ENCODE measurements at places on chromosomes 12 and 14. TPM values are rescaled to one million over a fixed set of nuclear protein-coding genes. Genes with fewer than 3 reads are reported as not detected.

IL26 gene
- total RNA-seq = not detected

TMEM179 gene
- total RNA-seq = not detected

THAP2 gene
- 2.6 TPM for total RNA-seq

GLIPR1L2 gene
- total RNA-seq = 2.3 TPM

TSPAN9 gene
- 16.8 TPM for total RNA-seq

ISCA2 gene
- 21.3 TPM for total RNA-seq

DNA sequence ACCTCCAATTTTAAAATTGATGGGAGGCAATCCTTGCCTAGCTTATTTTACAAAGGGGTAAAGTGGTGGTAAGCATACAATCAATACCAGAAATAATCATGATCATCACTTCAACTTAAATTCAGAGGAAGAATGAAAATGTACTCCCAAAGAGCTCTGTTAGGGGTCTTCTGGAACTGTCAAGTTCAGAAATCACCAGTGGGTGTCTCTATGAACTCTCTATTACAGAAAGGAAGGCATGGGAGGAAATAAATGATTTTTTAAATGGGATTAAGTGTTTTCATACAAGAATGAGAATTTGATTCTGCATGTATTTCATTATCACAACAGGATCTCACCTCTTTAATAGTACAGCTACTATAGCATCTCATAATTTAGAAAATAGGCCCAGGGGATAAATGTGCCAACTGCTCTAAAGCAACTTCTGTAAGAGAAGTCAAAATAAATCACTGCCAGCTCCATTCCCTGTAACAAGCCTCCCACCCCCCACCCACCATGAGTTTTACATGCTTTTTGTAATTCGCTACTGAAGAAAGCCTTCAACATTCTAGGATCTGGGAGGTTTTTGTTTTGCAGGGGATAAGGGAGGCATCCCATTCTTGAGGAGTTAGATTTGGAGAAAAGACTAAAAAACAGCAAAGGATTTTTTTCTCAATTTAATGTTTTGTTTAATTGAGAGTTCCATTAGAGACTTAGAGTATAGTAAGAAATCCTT lies 9.7 kb downstream of the DCP1B start:
- DNase-seq = no peak
- H3K4me1 ChIP-seq = no peaks in the 10 kb centered on the region
- no peaks in the 10 kb centered on the region for H3K27me3 ChIP-seq
- peaks cover 5% of the 10 kb centered on the region for H3K36me3 ChIP-seq
- H3K27ac ChIP-seq = no peak overlapping the region

DNA sequence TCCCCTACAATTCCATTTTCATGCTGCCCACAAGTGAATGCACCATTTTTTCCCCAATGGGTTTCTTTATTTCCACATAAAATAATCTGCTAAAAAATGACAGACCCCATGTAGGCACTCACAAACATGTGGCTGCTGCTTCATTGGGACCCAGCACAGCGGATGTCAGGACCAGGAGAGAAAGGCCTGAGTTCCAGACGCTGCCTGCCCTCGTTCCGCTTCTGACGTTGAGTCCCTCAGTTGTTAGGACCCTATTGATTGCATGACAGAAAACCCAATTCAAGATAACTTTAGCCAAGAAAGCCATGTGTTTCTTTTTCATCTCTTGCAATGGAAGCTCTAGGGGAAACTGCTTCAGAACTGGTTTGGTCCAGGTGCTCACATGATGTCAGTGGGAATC lies 34.6 kb downstream of the ADGRD1 start:
- DNase-seq = no peak
- no peaks in the 10 kb centered on the region for H3K4me1 ChIP-seq
- H3K27ac ChIP-seq = no peak overlapping the region
- H3K36me3 ChIP-seq = no peaks in the 10 kb centered on the region
- no peaks in the 10 kb centered on the region for H3K27me3 ChIP-seq

DNA sequence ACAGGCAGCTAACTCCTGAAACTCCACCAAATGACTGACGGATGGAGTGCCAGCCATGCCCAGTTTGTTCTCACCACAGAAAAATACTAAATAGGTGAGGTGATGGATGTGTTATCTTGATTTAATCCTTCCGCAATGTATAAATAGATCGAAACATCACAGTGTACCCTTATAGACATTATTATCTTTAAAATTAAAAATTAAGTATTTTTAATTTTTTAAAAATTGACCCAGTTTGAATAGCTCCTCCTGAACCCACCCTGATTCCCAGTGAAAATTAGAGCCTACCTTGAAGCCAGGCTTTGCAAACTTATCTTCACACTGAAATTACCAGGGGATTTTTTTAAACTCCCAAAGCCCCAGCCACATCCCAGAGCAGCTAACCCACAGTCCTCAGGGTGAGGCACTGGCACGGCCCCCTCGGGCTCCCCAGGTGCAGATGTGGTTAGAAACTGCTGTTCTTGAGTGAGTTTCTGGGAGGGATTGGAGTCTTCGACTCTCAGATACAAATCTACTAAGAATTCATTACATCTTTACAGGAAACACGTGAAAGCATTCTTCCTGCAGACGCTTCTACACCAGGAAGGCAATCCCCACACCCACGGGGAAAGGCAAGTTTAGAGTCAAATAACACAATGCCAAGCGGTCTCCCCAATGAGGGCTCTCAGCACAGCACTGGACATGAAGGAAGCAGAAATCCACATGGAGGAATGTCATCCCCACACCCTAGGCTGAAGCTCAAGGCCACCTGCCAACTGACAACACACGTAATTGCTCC lies 126.4 kb downstream of the RIMBP2 start:
- H3K4me3 ChIP-seq = no peak overlapping the region
- no peaks in the 10 kb centered on the region for H3K36me3 ChIP-seq
- no peak for DNase-seq
- H3K27me3 ChIP-seq = no peaks in the 10 kb centered on the region
- no peak overlapping the region for H3K27ac ChIP-seq
- H3K4me1 ChIP-seq = no peaks in the 10 kb centered on the region

DNA sequence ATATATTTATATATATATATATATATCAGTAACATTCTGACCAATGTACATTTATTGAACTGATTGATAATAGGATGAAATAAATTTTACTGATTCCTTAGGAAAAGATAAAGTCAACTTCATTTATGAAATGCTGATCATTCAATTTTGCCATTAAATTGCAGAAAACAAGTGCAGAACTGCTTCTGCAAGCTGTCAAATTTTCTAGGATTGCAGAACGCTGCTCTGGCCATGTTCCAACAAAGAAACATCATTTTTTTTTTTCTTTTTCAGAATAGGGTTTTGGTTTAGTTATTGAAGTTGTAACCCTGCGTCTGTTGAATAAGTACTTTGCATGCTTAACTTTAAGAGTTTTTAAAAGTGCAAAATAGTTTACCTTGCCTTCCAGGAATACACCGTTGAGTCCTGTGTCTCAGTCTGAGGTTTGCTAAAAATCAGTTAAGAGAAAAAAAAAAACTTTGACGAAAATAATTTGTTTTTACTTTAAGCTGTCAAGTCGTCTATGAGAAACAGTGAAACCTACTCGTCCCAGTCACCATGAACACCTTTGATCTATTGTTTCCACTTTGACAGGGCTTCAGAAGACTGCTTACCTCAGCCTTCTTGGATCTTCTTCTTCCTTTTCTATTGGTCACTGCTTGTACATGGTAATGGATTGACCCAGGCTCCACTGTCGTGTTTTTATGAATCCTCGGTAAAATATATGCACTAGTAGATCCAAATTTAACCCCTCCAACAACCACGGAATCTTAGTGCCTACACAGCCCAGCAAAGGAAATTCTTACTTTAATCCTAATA lies at the start of gene KERA:
TSS of gene KERA (minus strand) at position 657 of the 798 bp plus-strand sequence. CDS start 1,743 bp downstream, outside the sequence.
- no peaks in the 10 kb centered on the region for H3K36me3 ChIP-seq
- H3K4me1 ChIP-seq = no peaks in the 10 kb centered on the region
- H3K4me3 ChIP-seq = no peak within 1 kb of the TSS
- no peaks in the 10 kb centered on the region for H3K27me3 ChIP-seq
- DNase-seq = no peak

GRCh38 chr14:99468836-99469592 lies 11.6 kb downstream of the SETD3 start:
- no peaks in the 10 kb centered on the region for H3K4me1 ChIP-seq
- no peak overlapping the region for H3K27ac ChIP-seq
- no peaks in the 10 kb centered on the region for H3K36me3 ChIP-seq
- DNase-seq = no peak
- H3K4me3 ChIP-seq = no peak overlapping the region
- H3K27me3 ChIP-seq = no peaks in the 10 kb centered on the region

GRCh38 chr14:26841920-26842741 lies 244.3 kb upstream of the NOVA1 start:
- no peak overlapping the region for H3K4me3 ChIP-seq
- no peaks in the 10 kb centered on the region for H3K36me3 ChIP-seq
- H3K27ac ChIP-seq = peak overlapping the region; percentile 80
- no peaks in the 10 kb centered on the region for H3K27me3 ChIP-seq
- DNase-seq = no peak

DNA sequence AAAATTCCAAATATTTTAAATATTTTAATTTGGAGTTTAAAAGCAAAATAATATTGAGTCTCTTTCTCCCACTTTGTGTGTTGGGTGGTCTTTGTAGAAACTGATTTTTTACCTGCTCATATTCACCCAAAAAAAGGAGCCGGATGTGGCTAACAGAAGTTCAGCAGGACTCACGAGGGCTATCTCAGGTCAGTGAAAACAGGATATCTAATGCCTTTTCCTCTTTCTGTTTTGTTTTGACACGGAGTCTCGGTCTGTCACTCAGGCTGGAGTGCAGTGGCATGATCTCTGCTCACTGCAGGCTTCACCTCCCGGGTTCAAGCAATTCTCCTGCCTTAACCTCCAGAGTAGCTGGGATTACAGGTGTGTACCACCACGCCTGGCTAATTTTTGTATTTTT lies 30.8 kb downstream of the COA8 start:
- no peak for DNase-seq
- H3K4me3 ChIP-seq = peak overlapping the region; percentile 35
- H3K27me3 ChIP-seq = no peaks in the 10 kb centered on the region
- no peaks in the 10 kb centered on the region for H3K36me3 ChIP-seq
- H3K4me1 ChIP-seq = peaks cover 3% of the 10 kb centered on the region

GRCh38 chr14:28577187-28577586 lies 189.4 kb upstream of the FOXG1 start:
- H3K27ac ChIP-seq = peak overlapping the region; percentile 58
- no peaks in the 10 kb centered on the region for H3K4me1 ChIP-seq
- no peaks in the 10 kb centered on the region for H3K36me3 ChIP-seq
- no peaks in the 10 kb centered on the region for H3K27me3 ChIP-seq

DNA sequence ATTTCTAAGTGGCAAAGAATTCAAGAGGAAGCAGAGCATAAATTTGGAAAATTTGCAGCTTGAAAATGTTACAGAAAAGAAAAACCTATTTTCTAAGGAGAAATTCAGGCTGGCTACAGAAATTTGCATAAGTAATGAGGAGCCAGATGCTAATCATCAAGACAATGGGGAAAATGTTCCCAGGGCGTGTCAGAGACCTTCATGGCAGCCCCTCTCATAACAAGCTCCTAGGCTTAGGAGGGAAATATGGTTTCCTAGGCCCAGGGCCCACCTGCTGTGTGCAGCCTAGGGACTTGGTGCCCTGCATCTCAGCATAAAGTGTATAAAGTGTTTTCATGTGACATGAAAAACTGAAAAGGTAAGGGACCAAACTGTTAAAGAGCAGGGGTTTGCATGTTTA lies 1796.3 kb upstream of the FLRT2 start:
- no peaks in the 10 kb centered on the region for H3K4me1 ChIP-seq
- DNase-seq = no peak
- H3K36me3 ChIP-seq = no peaks in the 10 kb centered on the region
- no peaks in the 10 kb centered on the region for H3K27me3 ChIP-seq
- H3K27ac ChIP-seq = no peak overlapping the region
- H3K4me3 ChIP-seq = no peak overlapping the region

GRCh38 chr14:36477266-36477665 lies 42.8 kb downstream of the NKX2-1 start:
- DNase-seq = no peak
- H3K27me3 ChIP-seq = no peaks in the 10 kb centered on the region
- no peaks in the 10 kb centered on the region for H3K4me1 ChIP-seq
- no peaks in the 10 kb centered on the region for H3K36me3 ChIP-seq

GRCh38 chr14:97390096-97390724 lies 593.0 kb downstream of the VRK1 start:
- H3K27me3 ChIP-seq = peaks cover 13% of the 10 kb centered on the region
- no peak overlapping the region for H3K4me3 ChIP-seq
- peak overlapping the region; percentile 44 for H3K27ac ChIP-seq
- H3K36me3 ChIP-seq = no peaks in the 10 kb centered on the region
- DNase-seq = no peak

GRCh38 chr12:45273717-45274271 lies 57.9 kb downstream of the ANO6 start:
- no peak overlapping the region for H3K4me3 ChIP-seq
- H3K27me3 ChIP-seq = no peaks in the 10 kb centered on the region
- no peaks in the 10 kb centered on the region for H3K36me3 ChIP-seq
- peaks cover 6% of the 10 kb centered on the region for H3K4me1 ChIP-seq

- no peak for DNase-seq
- H3K4me1 ChIP-seq = peaks cover 16% of the 10 kb centered on the region
- H3K36me3 ChIP-seq = peaks cover under 1% of the 10 kb centered on the region
- H3K27ac ChIP-seq = peak overlapping the region; percentile 91
Observed at GRCh38 chr12:6323340-6323994, 13.0 kb downstream of the PLEKHG6 start.

DNA sequence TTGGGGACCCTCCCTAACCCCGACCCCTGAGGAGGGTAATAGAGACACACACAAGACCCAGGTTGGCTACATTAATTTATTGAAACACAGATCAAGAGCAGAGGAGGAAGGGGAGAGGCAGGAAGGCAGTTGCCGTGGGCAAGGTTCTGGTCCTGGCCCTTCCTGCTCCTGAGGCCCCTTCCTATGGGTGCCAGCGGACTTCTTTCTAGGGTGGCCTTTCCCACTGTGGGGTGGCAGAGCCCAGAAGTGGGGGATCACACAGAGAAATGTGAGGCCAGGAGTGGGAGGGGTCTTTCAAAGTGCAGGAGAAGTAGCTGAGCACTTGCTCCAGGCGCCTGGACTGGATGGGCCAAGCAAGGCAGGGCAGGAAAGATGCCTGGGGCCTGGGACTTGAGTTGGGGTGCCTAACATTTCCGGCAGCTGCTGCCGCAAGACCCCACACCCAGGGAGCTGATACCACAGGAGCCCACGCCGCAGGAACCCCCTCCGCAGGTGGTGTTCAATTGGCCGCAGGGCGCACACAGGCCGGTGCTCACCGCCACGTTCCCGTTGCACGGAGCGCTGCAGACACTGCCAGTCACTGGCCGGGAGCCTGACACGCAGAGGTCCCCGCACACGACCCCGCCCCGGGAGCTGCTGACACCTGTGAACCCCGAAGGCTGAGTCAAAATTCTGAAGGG lies 5.3 kb downstream of the KRT81 start:
- H3K27me3 ChIP-seq = no peaks in the 10 kb centered on the region
- peak; percentile 15 for DNase-seq
- H3K27ac ChIP-seq = no peak overlapping the region
- H3K4me3 ChIP-seq = no peak overlapping the region

- H3K27ac ChIP-seq = no peak overlapping the region
- DNase-seq = no peak
- no peaks in the 10 kb centered on the region for H3K27me3 ChIP-seq
- no peaks in the 10 kb centered on the region for H3K36me3 ChIP-seq
- no peaks in the 10 kb centered on the region for H3K4me1 ChIP-seq
Observed at GRCh38 chr12:95195122-95195521, 22.1 kb downstream of the FGD6 start.

- DNase-seq = peak; percentile 39
- H3K27ac ChIP-seq = no peak overlapping the region
- no peaks in the 10 kb centered on the region for H3K27me3 ChIP-seq
Observed at GRCh38 chr14:105937253-105938054, 411.1 kb downstream of the TMEM121 start.

GRCh38 chr14:92677087-92677668 lies 71.2 kb downstream of the LGMN start:
- no peak overlapping the region for H3K4me3 ChIP-seq
- H3K36me3 ChIP-seq = no peaks in the 10 kb centered on the region
- H3K27ac ChIP-seq = no peak overlapping the region
- no peaks in the 10 kb centered on the region for H3K27me3 ChIP-seq

Data from breast epithelium (tissue), 4 donors.